ENCODE measurements at places on chromosomes 16 and 17.

- DNase-seq = peak; percentile 63
These were observed 232.1 kb upstream of the CACNG5 start for GRCh38 chr17:66602659-66603384.

- no peak for DNase-seq
These were observed 4.8 kb downstream of the SRCIN1 start for GRCh38 chr17:38600906-38601305.

DNA sequence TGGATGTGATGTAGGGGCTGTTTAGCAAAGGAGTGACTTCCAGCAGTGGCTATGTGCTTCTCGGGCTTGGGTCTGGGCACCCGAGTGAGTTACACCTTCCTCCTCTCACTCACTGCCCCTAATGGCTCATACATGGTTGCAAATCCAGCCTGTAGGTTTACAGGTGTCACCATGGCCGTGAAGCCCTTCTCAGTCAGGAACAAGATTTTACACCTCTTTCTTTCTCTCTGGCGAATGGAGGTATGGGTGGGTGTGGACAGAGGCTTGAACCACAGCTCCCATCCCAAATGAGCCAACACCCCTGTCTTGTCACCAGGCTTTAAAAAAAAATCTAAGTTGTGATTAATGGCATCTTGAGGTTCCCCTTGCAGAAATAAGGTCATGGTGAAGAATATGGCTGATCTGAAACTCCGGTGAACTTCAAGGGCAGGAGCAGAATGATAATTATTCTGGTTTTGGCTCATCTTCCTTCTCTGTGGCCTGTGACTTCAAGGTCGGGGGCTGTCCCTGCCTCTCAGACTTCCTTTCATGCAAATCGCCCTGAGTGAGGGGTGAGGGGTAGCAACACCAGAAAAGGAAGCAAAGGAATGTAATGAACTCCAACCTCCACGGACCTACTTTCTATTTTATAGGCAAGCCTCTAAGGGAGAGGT, 331.2 kb downstream of the MAF start:
- no peak for DNase-seq

DNA sequence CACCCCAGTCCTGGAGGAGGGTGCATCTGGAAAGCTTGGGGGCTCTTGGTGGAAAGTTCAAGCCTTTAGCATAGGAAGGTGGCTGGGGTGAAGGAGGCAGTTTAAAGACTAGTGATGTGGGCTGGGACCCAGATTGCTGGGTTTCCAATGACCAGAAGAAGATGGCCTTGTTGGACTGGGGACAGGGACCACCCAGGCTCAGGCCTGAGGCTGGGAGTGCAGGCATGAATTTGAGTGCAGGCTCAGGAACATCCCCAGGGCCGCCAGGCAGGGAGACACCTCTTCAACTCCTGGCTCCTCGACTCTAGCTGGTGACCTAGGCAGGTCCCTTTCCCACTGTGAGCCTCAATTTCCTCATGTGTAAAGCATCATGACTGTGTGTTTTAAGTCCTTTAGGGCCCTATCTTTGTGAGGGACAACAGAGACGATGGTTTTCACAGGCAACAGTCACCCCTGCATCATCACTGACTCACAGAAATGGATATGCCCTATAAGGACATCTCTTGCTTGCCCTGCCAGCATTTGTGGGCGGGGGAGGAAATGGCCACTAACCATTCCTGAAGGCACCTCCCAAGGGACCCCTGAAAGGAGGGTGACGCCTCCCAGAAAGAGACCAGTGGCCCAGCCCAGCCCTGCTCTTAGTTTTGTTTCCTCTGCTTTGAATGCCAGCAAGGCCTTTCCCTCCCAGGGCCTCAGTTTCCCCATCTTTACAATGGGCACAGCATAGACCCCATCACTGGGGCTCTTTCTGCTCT, 11.1 kb downstream of the NLRC5 start:
- peak; percentile 76 for DNase-seq

DNA sequence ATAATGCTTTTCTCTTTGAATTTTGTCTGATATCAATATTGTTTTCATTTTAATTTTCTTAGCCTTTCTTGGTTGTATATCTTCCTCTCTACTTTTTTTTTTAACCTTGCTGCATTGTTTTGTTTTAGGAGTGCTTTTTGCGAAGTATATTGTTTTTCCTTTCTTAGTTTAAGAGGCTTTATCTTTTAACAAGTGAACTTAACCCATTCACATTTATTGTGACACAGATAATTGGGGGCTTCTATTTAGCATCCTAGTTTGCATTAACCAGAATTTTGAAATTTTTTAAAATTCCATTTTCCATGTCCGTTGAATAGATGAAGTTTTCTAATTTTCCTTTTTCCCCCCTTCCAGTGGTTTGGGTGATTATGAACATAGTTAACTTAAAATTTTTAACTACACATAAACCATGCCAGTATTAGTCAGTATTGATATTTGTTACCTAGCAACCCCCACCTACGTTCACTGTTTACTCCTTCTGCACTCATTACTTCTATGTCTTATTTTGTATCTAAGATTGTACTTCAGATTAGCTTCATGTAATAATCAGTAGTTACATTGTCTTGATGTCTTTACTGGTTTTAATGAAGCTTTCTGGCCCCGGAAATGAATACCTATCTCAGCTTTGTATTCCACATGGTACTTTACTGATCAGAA, 44.4 kb downstream of the TNRC6A start:
- DNase-seq = no peak

DNA sequence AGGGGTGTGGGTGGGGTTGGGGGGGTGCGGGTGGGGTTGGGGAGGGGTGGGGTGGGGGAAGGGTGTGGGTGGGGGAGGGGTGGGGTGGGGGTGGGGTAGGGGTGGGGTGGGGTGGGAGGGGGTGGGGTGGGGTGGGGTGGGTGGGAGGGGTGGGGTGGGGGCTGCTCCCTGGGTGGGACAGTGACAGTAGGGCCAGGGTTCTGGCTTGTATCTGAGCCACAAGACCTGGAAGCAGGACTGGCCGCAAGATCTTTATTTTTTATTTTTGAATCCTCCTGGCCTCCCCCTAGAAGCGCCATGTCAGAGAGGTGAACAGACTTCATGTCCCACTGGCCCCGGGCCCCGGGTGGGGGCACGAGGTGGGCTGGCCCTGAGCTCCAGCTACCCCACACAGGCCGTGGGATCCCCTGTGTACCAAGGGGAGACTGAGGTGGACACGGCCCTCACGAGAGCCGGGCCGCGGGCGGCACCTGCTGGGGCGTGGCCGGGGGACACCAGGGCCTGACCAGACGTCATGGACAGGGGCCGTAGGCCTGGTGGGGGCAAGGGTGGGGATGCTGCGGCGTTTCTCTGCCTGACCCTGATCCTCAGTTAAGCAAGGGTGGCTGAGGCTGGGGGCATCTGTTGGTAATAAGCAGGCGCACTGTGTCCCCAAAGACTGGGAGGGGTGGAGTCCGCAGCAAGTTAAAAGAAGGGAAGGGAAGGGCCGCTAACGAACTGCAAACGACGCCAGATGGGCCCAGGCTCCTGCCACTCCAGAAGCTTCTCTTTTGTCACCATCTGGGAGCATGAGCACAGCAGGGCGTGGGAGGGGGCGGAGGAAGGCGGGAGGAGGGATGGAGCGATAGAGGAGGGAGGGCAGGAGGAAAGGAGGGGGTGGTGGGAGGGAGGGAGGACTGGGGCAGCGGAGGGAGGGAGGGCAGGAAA, 22.3 kb upstream of the PABPN1L start:
- DNase-seq = no peak

GRCh38 chr17:63838631-63839171, 3.8 kb downstream of the SMARCD2 start:
- peak; percentile 43 for DNase-seq

- DNase-seq = no peak
These were observed 14.3 kb downstream of the LITAF start for GRCh38 chr16:11572301-11572995.

- DNase-seq = peak; percentile 50
These were observed 1.4 kb downstream of the AXIN2 start for GRCh38 chr17:65559804-65560627.

DNA sequence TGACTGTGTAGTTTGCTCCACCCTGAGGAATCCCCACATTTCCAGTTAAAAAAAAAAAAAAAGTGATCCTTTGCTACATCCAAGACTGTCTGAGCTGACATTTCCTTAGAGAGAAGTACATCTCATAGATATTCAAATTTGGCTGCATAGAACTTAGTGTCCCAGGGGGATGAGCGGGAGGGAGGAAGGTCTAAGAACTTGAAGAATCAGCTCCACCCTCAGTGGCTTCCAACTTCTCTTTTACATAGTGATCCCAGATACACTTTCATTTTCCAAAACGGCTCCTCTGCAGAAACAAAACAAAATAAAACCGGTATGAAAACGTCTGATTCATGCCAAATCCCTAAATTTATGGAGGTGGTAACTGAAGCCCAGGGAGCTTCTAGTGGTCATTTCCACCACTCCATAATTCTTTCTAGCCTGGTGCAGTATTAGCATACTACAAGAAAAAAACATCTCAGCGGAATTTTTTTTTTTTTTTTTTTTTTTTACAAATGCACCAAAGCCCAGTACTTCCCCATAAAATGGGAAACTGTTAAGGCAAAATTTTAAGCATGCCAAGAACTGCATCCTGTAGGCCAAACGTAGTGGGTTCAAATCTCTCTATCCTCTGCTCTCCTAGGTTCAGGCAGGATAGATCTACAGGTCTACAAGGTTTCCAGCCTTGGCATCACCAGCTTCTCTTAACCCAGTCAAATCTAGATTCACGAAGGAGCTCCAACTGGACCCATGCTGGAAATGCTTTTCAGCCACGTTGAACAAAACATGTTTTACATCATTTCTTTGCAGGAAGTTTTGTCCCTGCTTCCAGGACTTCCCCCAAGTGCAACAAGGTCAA, 29.3 kb downstream of the MAF start:
- no peak for DNase-seq

DNA sequence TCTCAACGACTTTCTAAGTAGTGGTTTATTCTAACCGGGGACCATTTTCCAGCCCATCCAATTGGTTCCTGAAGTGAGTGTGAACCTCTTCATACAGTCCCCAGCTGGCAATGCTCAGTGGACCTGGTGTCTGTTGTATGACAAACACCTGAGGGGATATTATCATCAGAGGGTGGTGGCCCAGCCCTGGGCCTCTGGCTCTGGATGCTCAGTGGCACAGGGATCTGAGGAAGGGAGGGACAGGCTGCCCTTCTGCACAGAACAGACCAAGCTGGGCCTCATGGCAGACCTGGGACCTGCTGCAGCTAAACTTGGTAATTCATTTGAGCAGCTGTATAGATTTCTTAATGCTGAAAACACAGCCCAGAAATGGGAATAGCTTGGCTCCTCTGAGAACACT, 72.6 kb downstream of the IRX5 start:
- DNase-seq = no peak

DNA sequence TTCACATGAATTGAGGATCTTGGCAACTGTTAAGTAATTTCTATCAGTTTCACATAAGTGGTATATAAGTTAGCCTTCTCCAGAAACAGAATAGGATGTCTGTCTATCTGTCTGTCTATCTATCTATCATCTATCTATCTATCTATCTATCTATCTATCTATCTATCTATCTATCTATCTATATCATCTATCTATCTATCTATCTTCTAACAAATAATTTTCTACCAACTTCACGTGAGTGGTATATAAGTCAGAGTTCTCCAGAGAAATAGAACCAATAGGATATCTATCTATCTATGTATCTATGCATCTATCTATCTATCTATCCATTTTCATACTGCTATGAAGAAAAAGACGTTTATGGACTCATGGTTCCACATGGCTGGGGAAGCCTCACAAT, 11.4 kb upstream of the SPACA3 start:
- no peak for DNase-seq

DNA sequence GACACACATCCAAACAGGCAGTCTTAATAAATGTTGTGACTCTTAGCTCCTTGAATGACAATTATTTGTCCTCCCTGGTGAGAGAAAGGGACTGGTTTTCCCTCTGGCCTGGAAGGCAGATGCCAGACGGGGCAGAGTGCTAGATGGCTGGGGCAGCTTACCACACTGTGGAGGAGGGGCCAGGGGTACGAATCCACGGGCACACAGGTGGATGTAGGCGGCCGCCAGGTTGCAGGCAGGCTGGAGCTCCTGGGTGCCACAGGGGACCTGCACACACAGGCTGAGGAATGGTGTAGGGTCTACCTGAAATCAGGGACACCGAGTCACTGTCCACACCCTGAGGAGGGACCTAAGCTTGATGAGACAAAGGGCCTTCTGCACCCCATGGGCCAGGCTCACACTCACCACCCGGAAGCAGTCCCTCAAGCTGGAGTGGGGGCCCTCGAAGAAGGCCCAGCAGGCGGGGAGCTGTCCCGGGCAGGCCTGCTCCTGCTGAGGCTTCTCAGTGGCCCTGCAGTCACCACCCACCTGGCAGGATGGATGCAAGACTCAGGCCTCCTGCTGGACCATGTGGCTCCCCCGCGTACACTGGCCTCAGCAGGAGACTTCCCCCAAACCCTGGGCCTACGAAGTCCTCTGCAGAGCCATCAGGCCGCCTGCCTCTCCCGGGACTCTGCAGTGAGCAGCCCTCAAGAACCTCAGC, 38.4 kb downstream of the RMI2 start:
- DNase-seq = no peak

- DNase-seq = no peak
These were observed 7.4 kb upstream of the TOX3 start for GRCh38 chr16:52554334-52554733.

DNA sequence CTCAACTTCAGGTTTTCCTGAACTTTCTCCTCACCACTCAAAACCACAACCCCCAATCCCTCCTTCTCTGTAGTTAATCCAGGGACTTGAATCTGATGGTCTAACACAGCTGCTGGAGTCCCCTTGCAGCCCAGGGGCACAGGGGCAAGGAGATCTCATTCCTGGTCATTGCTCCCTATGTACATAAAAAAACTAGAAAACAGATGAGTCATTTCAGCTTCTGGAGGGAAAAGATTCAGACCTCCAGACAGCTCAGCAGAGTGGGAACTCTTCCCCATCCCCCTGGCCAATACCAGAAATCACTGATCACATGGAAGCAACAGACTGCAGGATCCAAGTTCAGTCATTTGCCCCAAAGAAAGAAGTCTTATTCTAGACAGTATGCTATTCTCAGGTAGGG, 62.1 kb downstream of the DYNLRB2 start:
- DNase-seq = no peak

- DNase-seq = no peak
These were observed 20.3 kb downstream of the KPNB1 start for GRCh38 chr17:47670064-47670463.
